Astrocyte of the spinal cord (primary cell): ENCODE measurements at places on chromosomes 16 and 17.

DNA sequence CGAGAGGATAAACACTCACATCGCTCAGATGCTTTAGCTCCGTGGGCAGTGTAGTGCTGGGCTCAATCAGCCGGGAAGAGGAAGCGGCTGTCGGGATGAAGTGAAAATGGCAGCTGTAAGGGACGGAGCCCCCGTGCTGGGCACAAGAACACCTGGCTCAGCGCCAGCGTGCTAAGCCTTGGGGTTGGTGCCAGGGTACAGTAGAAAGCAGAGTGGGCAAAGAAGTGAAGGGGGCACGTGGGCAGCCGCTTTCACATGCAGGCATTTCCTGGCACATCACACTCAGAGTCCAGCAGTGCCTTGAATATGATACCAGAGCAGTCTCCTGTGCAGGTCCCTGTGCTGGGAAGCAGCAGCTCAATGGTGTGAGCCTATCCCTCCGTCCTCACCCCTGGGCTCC, 51.1 kb upstream of the FOXF1 start:
- DNase-seq, result no peak

DNA sequence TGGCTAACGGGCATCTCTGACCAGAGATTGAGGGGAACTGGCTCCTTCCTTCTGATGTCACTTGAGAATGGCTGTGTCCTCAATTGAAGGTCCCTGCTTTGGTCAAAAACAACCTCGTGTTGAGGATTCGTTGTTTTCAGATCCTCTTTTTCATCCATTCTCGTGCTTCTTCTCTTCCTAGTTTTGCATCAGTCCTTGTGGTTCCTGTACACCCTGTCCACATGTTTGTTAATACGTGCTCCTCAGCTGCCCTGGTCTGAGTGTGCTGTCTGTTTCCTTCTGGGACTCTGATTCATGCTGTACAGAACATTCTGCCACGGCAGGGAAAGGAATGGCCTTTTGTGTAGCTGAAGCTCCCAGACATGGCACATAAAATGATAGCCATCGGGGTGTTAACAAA, 863.2 kb upstream of the GOT2 start:
- DNase-seq, result no peak

DNA sequence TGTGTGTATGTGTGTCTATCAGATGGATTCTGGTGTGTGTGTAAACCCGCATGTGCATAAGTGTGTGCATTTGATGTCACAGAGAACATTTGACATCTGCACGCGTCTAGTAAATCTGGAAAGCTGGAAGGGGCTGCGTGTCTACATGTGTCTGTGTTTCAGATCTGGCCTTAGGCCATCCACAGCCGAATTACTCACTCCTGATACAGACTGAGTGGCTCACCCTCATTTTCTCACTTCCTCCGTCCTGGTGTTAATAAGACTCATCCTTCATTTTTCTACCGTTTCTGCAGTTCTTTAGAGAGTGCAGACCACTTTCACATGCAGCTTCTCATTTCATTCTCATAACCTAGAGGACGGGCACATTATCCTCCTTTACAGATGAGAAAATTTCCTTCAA, 491.6 kb downstream of the CDH13 start:
- no peak for DNase-seq

DNA sequence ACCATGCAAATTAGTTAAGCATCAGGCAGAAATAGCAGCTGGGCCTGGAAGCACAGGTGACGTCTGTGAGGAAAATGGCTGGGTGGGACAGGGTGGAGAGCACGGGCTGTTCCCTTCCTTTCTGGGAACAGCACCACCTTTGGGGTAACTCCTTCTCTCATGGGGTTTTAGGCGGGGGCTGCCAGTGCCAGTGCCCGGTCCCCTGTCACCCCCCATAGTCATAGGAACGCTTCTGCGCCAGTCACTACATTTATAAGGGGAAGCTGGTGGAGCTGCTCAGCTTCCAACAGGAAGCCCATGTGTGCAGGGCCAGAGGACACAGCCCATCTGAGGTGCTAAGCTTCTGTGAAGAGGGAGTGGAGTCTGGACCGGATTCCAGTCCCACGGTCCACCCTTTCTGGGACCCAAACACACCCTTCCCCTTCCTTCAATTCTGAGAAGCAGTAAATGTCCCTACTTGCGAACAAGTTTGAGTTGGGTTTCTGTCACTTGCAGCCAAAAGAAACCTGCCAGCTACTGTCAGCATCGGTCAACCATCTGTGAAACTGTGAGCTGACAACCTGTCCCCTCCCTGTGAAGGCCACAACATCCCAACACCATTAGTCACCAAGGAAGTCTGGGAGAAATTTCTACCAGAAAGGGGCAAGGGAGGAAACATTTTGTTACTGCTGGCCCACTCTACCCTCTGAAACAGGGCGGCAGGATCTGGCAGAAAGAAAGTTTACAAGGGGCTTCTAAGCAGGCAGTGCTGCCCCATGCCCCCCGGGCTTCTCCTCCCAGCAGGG, 86.0 kb upstream of the AMZ2 start:
- no peak for DNase-seq

DNA sequence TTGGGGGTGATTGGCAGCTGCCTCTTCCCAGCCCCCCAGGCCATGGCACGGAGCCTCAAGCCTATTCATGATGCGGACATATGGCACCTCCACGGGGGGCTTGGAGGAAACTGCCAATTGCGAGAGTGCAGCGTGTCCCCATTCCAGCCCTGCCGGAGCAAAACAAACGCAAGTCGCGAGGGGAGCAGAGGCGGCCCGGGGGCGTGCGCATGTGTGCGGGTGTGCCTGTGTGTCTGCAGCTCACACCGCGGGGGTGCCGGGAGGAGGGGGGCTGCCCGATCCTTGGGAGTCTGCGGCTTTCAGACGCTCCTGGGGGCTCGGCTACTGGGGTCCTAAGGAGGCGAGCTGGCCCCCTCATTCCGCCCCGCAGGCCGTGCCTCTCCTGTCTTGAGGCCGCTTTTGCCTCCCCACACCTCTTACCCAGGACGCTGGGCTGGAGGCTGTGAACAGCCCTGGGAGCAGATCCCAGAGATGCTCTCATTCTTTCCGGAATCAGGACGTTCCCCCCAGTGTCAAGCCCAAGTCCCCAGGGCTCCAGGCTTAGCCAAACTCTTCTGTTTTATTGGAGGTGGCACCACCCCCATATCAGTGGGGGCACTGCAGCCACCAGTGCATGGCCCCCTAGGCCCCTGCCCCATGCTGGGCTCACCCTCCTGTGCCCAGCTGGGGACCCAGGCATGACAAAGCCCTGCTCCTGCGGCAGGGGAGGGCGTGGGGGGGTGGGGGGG, 29.1 kb downstream of the ENDOV start:
- DNase-seq, result no peak

DNA sequence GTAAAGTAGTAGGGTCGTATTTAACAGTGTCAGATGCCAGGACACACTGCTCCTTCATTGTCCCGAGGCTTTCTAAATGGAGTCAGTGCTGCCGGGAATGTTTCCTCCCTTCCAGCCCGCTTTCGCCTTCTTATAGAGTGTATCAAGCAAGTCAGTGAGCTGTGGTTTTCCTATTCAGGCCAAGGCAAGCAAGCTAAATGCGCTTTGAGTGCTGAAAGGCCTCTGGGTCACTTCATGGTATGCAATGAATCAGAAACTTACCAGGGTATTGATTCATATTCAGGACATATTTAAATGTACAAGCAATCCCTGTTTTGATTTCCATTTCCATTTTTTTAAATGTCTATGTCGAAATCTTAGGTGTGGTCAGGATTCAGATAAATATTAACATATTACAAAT, 327.9 kb upstream of the SOX9 start:
- peak; percentile 94 for DNase-seq

DNA sequence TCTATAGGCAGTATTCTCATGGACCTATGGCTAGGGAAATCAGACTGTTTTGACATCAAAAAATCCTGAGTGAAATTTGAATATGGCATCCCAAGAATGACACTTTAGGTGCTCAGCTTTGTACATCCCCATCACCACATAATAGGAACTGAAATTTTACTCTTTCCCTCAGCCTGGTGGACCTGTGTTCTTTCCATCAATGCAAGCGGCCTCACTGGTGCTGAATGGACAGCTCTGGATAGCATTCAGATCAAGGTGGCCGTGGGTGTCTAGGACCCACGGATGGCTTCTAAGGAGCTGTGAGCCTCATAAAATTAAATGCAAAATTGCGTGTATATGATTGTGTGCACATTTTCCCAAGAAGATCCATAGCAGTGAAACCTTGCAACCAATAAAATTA, 152.6 kb downstream of the MAP2K6 start:
- peak; percentile 13 for DNase-seq

DNA sequence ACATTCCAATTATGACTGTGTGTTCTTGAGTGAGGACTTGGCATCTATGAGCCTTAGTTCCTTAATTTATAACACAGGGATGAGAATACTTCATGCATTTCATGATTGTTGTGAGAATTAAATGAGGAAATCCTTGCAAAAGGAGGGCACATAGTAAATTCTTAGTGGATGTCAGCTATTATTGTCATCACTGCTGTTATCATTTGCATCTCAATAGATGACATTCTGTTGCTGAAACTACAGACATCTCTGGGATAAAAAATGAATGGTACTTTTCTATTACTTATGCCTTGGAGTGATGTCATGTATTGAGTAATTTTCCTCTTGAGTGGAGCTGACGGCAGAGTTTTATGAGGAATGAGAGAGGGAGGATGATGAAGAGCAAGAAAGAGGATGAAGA, 184.4 kb upstream of the CDH11 start:
- DNase-seq, result no peak

GRCh38 chr16:83136924-83137323, 510.2 kb downstream of the CDH13 start:
- no peak for DNase-seq

DNA sequence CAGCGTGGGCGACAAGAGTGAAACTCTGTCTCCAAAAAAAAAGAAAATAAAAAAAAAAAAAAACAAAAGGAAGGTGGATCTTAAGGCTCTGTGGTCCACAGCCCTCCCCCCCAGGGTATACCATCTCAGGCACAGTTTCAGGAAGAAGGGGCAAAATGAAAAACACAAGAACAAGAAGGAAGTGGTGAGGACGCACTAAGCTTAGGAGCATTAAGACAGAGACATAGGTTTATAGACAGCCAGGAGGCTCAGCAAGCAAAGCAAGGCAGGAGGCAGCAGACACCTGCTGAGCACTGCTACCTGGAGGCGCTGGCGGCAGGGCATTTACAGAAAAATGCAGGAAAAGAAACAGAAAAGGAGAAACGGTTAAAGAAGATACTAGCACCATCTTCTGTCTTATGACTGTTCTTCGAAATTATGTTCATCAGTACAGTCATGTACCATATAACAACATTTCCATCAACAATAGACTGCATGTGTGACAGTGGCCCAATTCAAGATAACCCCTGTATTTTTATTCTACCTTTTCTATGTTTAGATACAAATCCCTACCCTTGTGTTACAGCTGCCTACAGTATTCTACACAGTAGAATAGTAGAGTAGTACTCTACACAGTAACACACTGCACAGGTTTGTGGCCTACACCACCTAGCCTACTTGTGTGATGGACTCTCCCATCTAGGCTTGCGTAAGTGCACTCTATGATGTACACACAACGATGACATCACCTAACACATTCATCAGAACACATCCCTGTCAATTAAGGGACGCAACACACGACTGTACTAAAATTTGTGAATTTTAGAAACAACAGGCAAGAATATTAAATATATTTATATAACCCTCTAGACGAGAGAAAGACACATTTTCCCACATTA, 62.5 kb downstream of the XPO6 start:
- DNase-seq, result no peak

- no peak for DNase-seq
Measured at GRCh38 chr17:80394629-80395216, 20.2 kb upstream of the ENDOV start.

- no peak for DNase-seq
Measured at GRCh38 chr16:23509441-23509754, 896 bp downstream of the GGA2 start.

- no peak for DNase-seq
Measured at GRCh38 chr17:59432657-59433056, 101.2 kb downstream of the YPEL2 start.

GRCh38 chr17:81388612-81389367, 6.5 kb upstream of the BAHCC1 start:
- DNase-seq, result no peak

GRCh38 chr17:58626905-58627304, 64.9 kb downstream of the TEX14 start:
- no peak for DNase-seq

DNA sequence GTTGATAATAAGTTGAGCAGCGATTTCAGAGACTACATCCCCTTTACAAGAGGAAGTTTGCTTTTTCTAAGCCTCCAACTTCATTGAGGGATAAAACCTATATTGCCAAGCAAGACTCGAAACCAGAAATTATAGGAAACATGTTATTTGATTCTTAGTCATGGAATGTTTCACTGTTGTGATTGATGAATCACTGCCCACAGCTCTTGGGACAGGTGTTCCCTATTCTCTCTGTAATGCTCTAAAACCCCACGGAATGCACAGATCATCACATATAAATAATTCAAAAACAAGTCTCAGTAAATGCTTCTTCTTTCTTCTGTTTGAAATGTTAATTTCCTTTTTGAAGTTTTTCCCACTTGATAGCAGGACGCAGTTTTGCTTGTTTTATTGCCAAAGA, 809.5 kb upstream of the GOT2 start:
- DNase-seq, result peak; percentile 81

DNA sequence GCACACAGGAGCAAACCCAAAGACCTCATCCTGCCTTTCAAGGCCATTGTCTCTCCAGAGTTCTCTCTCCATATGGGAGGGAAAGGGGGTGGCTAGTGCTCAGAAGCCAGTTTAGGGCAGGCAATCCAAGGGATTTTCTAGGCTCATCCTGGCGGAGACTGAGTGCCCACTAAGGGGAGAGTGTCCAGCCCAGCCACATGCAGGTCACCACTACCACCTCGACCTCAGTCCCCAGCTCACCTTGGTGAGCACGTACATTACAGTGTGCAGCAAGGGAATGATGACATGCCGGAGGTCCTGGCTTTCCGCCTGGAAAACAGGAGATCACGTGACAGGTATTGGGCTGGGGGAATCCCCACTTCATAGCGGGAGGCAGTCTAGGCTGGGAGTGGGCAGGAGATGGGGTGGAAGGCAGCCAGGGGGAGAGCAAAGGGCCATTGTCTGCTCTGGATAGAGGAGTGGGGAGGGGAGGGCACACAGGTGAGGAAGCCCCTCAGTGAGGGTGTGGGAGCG, 29.9 kb downstream of the PIK3R6 start:
- no peak for DNase-seq

DNA sequence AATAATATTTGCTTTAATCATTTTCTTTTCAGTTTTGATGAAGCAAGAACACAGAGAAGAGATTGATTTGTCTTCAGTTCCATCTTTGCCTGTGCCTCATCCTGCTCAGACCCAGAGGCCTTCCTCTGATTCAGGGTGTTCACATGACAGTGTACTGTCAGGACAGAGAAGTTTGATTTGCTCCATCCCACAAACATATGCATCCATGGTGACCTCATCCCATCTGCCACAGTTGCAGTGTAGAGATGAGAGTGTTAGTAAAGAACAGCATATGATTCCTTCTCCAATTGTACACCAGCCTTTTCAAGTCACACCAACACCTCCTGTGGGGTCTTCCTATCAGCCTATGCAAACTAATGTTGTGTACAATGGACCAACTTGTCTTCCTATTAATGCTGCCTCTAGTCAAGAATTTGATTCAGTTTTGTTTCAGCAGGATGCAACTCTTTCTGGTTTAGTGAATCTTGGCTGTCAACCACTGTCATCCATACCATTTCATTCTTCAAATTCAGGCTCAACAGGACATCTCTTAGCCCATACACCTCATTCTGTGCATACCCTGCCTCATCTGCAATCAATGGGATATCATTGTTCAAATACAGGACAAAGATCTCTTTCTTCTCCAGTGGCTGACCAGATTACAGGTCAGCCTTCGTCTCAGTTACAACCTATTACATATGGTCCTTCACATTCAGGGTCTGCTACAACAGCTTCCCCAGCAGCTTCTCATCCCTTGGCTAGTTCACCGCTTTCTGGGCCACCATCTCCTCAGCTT, 45.0 kb downstream of the ESRP2 start:
- no peak for DNase-seq
